ENCODE measurements at places on chromosomes 1 and 21.
A peak's percentile ranks its signal among the peaks of the same experiment; 100 is the strongest.

DNA sequence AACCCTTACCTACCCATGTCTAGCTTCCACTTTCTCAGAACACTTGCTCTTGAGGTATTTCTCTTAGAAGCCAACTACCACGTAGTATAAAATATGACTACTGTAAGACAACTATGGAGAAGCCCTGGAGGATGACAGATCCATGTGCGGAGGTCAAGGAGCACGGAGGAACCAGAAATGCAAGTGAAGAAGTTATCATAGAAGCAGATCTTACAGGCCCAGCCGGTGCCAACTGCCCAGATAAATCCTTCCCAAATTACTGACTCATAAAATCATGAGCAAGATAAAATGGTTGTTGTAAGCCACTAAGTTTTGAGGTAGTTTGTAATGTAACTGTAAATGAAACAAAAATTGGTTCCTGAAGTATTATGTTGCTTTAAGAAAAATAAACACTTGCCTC is 12.6 kb downstream of the GTF2B start:
- DNase-seq: no peak

- no peak for DNase-seq
Observed at GRCh38 chr21:26840201-26840600, 5.0 kb downstream of the ADAMTS1 start.

DNA sequence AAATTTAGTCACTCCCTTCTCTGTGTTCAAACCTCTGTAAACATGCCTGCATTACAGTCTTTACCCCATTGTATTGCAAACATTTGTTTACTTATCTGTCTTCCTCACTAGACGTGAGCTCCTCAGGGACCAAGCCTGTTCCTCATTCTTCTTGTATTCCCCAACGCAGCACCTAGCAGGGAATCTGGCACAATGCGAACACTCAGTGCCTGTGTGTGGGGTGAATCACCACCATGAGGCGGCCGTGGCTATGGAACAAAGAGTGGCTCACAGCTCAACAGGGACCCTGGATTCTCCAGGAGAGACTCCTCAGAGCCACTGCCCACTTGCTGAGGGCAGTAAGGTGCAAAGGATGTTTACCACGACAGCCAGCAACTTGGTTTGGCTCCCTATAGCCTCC is 95.9 kb downstream of the DDX20 start:
- DNase-seq: no peak

DNA sequence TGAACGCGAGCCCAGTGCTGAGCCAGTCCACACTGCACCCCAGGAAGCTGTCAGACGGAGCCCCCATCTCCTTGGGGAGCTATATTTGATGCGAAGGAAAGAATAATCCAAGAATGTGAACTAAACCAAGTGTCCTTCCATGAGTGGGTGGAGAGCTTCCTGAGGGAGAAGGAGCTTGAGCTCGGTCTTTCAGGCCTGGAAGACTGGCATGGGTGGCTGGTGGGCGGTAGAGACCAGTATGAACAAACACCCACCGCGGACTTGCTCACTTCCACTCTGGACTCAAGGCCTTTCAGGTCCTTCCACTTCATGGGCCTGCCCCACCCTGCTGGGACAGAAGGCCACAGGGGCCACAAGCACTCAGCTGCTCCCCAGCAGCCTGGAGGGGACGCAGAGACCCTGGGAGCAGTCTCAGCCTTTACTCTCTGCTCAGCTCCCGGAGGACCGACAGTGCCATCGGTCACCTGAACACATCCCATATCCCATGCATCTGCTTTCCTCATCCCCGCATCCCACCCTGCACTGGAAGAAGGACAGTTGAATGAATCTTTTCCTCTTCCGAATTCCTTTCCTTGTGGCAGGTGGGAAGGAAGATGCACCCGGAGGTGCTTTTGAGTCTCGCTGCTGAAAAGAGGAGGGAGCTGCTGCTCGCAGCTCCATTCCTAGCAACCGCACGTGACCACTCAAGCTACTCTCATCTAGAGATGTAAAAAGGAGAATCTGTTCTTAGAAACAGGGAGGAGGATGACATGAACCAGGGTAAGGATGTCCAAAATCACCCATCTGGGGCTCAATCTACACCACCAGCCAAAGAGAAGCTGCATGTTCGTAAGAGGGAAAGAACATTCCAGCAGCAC is 92.3 kb downstream of the PGBD5 start:
- no peak for DNase-seq

DNA sequence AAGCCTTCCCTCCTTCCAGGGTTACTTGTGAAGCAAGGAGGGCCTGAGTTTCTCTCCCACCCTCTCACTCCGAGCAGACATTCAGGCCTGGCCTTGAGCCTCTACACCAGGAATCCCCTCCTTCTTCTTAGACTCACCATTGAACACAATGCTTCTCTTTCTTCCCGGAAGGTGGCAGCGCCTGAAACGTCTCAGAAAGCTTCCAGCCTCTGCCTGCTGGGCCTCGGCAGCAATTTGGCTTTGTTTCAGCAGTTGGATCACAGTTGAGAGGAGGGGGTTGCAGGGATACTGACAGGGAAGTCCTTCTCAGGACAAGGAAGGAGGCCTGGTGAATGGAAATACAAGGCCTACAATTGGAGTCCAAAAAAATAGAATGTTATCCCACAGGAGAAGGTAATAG is 6.3 kb downstream of the CLDN8 start:
- DNase-seq: no peak

- no peak for DNase-seq
Observed at GRCh38 chr21:34801519-34802132, 132.8 kb downstream of the CLIC6 start.

DNA sequence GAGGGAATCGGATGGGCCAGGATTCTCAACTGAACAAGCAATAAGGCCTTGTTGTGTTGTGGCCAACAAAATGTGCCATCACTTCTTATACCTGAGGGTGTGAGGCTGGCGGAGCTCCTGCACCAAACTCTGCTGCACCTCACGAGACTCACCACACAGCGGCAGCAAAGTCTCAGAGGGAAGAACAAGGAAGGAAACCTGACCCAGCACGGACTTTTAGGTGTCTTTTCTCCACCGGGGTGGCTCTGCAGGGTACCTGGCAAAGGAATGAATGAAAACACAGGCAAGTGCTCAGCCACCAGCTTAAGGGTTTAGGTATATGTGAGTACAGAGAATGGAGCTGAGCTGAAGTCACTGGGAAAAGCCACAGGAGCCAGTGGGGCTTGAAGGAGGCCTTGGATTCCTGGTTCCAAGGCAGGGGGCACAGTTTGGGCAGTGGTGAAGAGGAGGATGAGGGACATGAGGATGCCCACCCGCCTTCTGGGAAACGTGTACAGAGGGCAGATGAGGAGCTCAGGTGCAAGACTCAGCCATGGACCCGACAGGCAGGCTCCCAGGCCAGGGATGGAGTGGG is 31.1 kb upstream of the HSD3B1 start:
- DNase-seq: peak; percentile 20

Measured in right kidney (tissue), 9 donors.